ENCODE measurements at places on chromosomes 12 and 14.

- no peak for DNase-seq
Observed at GRCh38 chr12:34396861-34397590, 374.7 kb downstream of the ALG10 start.

- DNase-seq: no peak
Observed at GRCh38 chr12:53941187-53941586, 2.6 kb downstream of the HOXC13 start.

GRCh38 chr14:51498411-51499227 is 153.1 kb upstream of the FRMD6 start:
- DNase-seq: no peak

DNA sequence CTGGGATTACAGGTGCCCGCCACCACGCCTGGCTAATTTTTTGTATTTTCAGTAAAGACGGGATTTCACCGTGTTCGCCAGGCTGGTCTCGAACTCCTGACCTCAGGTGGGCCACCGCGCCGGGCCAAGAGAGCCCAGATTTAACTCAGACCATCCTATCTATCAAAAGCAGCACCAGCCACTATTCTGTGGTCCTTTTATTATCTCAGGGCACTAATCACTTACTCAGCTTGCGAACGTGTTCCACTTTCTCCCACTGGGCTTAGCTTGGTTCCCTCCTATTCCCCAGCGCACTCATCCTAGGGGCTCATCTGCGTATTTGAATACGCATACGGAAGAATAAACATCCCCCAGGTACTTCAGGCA is 16.2 kb upstream of the AACS start:
- no peak for DNase-seq

DNA sequence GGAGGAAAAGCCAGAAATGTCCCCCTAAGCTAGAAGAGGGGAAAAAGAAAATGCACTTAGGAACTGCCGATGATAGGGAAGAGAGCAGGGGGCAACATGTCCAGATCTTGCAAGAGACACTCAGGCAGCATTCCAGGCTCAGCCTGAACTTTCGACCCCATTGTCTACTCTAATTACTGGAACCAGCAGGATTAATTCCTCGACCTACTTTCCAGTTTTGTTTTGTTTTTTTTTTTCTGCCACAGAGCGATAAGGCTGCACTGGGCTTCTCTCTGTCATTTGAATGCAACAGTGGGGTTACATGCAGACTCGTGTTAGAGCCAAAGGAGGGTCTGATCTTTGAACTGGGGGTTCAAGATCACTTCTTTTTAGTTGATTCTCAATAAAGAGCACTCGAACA is 68.7 kb upstream of the MED13L start:
- DNase-seq: peak; percentile 30

- no peak for DNase-seq
Observed at GRCh38 chr12:6307529-6307928, 3.0 kb upstream of the PLEKHG6 start.
